ENCODE measurements at places on chromosomes 16 and 17.

DNA sequence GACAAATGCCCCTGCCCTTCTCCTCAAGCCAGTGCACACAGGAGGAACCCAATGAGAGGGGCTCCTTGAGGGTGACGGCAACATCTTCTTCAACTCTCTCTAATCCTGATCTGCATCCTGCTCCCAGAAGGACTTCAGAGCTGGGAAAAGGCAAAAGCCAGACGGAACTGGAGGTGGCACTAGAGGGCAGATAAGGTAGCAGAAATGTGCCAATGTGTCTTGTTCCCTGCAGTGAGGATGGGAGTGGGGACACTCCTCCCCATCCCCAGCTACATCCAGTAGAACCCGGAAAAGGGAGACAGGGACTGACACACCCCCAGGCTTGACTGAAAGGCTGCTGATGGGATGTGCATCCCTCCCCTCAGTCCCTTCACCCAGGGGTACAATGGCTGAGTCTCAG is 28.5 kb downstream of the SRCIN1 start:
- DNase-seq: no peak

- DNase-seq: no peak
Measured at GRCh38 chr17:61209106-61209439, 190.6 kb upstream of the TBX2 start.

GRCh38 chr17:56577843-56578204 is 15.7 kb upstream of the NOG start:
- DNase-seq: no peak

- no peak for DNase-seq
Measured at GRCh38 chr17:13753154-13753553, 151.4 kb upstream of the HS3ST3A1 start.

DNA sequence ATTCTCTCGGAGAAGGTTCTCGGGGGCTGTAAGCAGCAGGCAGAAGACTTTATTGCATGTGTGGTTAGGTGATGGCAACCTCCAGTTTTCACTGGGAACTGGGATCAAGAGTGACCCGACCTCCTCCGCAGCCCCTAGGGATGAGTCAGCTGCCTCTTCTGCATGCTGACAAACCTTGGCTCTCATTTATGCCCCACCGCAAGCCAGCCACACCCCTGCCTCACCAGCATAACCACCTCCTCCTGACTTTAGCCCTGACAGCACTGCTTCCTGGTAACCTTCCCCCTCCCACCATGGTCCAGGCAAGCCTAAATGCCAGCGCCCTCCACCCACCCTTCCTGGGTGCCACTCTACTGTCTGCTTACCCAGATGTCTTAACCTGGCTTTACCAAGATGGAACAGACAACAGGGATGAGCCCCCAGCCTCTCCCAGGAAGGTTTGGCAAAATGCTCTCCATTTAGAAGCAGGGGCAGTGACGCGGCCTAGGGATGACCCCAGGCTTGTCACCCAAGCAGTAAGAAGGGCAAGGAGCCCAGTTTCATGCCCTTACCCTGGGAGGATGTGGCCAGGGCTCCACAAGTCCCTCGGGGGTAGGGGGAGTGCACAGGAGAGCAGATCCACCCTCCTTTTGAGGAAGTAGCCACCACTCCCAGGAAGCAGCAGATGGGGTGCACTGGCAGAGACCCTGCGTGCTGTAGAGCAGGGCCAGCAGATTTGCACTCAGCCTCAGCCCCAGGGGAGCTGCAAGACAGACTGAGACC is 73.5 kb downstream of the GOSR1 start:
- no peak for DNase-seq

- no peak for DNase-seq
Measured at GRCh38 chr16:27310576-27311447, 3.0 kb upstream of the IL4R start.

DNA sequence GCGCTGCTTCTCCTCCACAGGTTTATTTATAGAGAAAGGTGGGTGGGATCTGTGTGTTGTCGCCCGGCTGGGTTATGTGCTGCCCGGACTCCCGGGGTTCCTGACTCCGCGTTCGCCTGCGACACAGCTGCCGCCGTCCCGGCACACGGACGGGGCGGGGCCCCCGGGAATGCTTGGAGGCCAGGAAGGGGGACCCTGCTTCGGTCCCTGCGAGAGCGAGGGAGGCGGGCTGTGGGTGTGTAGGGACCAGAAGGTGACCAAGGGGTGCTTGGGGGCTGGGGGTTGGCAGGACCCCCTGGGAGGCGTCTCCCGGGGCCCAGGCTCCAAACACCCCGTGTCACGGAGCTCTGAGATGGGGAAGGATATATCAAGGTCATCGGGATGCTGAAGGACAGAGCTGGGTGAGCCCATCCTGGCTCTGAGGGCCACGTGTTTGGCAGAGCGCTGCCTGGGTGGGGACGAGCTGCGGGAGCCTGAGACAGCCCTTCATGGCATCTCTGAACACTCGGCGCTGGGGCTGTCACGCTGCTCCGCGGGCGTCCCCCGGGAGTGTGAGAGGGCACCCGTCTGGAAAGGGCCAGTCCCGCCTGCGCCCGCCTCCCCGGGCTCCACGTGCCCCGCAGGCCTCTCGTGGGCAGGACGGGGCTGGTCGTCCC is 4.2 kb downstream of the CACNA1H start:
- DNase-seq: no peak

DNA sequence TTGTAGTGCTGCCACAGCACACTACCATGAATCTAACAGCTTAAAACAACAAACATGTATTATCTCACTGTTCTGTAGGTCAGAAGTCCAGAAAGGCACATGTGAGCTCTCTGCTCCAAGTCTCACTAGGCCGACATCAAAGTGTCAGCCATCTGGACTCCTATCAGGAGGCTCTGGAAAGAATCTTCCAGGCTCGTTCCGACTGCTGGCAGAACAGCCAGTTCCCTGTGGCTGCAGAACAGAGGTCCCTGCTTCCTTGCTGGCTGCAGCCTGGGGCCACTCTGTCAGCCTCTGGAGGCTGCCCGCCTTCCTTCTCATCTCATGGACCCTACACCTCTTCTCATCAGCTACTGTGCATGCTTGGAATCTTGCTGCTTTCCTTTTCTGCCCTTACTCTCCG is 168.9 kb downstream of the CBLN1 start:
- no peak for DNase-seq

GRCh38 chr17:6498356-6498755 is 54.1 kb downstream of the PIMREG start:
- DNase-seq: no peak

- no peak for DNase-seq
Measured at GRCh38 chr17:81703747-81704654, 834 bp downstream of the MRPL12 start.

GRCh38 chr16:87201052-87201451 is 116.1 kb downstream of the C16orf95 start:
- no peak for DNase-seq

DNA sequence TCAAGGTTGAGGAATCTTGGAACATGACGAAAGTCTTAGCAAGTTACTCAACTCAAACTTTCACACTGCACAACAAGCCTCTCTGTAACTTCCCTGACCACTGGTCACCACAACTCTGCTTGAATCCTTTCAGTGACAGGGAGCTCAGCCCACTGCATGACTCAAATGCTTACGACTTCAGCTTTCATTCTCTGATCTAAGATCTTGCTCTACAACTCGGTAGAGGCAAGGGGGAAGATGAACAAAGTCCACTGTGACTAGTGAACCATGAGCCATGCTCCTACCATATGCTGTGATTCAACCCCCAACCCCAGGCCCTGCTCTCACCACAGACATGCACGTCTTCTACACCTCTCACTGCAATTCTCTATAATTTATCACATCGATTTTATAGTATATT is 160.9 kb downstream of the SLC39A11 start:
- no peak for DNase-seq

GRCh38 chr17:49898366-49899190 is 50.7 kb upstream of the TAC4 start:
- no peak for DNase-seq

GRCh38 chr17:78258323-78259191 is 27.1 kb downstream of the TMEM235 start:
- DNase-seq: no peak

DNA sequence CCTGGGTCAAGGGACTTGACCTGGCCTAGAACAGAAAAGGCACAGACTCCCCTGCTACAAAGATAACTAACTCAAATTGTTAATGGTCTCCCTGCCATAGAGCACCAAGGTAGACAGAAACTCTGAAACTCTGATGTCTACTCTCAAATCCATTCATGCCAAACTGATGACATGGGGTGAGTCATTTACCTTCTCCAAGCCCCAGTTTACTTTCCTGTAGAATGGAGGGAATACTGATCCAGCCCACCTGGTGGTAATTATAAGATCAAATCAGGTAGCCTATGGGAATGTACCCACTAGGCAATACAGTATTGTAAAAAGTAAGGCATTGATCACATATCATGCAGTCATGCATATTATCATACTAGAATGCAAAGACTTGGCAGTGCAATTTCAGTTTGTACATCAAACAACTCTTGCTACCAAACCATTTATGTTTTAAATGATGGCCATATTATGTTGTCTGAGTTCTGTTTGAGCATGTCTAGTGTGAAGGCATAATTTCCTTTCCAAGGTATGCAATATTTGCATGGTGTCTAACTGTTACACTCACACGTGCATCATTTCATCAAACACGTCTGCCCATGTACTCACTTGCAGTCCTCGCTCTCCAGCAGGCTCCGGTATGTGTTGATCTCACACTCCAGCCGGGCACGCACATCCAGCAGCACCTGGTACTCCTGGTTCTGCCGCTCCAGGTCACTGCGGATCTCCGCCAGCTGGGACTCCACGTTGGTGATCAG is 3.0 kb downstream of the KRT31 start:
- no peak for DNase-seq

DNA sequence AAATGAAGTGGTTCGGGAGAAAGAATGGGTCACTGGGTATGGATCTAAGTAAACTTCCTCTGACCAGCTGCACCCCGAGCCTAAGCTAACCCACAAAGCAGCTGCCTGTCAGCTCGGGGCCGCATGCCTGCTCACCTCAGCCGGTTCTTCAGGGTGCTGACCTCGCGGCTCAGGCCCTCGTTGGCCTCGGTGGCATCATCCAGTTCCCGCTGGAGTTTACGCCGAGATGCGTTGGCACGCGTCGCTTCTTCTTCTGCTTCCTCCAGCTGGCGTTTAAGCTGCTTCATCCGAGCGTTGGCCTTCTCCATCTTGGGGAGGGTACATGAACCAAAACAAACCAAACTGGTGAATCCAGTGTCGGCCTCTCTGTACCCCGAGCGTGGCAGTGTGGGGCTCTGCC is 41.1 kb downstream of the NDEL1 start:
- no peak for DNase-seq

DNA sequence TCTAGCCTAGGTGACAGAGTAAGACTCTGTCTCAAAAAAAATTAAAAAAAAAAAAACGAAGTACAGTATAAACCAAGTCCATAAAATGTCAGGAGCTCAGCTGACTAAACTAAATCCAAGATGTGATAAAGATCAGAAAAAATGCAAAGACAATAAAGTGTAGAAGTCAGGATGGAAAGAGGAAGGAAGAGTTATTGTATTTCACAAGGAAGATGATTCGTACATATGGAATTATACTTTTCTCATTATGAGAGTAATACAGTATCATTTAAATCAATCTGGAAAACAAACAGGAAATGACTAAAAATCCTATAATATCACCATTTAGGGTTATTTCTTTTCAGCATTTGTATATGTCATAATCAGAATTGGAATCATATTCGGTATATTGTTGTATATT is 11.4 kb upstream of the APOH start:
- no peak for DNase-seq

DNA sequence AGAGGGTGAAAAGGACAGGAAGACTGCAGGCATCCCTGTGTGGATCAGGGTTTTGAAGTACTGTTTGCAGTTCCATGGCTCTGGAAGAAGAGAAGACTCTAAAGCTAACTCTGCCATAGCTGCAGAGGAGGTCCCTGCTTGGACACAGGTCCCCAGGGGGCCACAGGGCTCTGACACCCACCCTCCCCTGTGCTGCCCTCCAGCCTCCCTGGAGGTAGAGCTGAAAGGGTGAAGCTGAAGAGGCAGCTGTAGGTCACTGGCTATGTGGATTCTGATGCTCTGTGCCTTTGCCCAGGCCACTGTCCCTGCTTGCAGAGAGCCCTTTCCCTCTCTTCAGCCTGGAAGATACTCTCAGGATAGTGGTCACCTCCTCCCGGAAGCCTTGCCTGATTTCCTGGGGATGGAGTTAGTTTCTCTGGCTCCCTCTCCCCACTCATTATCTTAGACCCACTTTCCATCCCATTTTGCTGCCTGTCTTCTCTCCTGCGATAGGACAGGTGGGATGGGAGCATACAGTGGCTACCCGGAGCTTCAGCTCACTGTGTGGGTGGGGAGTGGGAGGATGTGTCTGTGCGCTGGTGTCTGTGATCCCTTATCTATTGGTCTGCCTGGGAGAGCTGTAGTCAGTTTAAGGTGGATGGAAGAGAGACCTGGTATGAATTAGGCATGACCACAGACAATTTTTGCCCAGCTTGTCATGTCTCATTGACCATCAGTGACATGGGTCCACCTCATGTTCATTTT is 89.8 kb upstream of the TMEM97 start:
- no peak for DNase-seq

DNA sequence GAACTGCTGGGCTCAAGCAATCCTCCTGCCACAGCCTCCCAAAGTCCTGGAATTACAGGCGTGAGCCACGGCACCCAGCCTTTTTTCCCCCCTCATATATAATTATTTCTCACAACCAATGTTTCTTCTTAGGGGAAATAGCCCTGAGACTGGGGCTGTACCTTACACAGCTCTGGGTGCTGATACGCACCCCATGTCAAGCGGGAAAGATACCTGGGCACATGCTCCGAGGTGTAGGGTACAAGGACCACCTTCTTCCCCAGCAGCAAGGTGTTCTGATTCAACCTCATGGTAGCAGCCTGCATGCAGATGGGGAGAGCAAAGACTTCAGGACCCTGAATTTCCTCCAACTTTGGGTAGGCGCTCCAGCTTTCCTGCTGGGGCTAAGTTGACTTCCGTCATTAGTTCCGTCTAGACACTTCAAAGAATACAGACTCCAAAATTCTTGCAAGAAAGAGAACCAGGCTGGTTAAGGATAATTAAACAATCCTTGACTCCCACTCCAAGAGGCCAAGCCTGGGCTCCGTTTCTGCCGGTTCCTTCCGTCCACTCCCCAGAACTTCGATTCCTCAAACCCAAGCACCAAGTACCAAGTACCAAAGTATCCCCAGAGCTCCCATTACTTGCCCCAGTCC is 619 bp downstream of the NAT9 start:
- no peak for DNase-seq

- DNase-seq: no peak
Measured at GRCh38 chr17:57110152-57110542, 25.1 kb downstream of the AKAP1 start.

DNA sequence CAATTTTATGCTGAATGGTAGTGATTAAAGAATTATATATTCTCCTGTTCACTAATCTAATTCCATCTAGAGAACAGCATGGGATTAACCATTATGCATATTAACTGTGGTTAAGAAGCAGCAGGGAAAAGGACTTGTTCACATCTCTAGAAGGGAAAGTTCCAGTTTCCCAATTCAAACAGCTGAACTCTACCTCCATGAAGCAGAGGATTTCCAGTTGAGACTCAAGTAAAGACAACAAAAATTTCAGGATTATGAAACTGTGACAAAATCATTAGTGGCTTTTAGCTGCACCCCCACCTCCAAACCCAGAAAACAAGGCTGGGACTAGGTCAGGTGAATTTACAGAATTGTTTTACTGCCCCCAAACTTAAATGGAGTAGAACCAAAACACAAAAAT is 73.6 kb downstream of the USP32 start:
- no peak for DNase-seq

DNA sequence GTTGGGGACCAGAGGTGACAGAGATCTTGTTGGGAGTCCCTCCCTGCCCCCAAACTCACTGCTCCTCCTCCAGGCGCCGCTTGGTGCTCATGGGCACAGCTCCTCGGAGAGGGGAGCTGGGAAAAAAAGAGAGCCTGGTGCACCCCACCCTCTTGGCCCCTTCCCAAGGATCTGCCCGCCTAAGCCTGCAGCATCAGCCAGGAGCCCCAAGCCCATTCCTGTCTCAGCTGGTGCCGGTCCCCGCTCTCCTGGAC is 400 bp downstream of the HCFC1R1 start:
- no peak for DNase-seq

All from dorsolateral prefrontal cortex (tissue), 122 donors.